Stimulated activated naive CD4-positive, alpha-beta T cell (primary cell): ENCODE measurements at places on chromosomes 6 and 20.

DNA sequence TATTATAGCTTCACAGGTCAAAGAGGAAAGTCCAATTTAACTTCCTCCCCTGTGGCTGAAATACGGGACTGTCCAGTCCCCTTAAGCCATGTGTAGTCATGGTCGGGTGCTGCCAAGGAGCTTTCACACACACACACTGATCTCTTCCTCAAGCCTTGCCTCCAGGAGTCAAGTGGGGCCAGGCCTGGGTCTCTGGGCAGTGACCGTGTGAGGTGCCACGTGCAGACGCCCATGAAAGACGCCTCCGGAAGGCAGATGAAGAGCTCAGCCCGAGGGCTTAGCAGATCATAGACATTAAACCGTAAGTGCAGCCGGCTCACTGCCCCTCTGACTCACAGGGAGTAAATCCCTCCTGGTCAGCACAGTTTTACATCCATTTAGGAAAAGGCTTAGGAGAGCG is 4.2 kb downstream of the GABRR2 start:
- DNase-seq: no peak

DNA sequence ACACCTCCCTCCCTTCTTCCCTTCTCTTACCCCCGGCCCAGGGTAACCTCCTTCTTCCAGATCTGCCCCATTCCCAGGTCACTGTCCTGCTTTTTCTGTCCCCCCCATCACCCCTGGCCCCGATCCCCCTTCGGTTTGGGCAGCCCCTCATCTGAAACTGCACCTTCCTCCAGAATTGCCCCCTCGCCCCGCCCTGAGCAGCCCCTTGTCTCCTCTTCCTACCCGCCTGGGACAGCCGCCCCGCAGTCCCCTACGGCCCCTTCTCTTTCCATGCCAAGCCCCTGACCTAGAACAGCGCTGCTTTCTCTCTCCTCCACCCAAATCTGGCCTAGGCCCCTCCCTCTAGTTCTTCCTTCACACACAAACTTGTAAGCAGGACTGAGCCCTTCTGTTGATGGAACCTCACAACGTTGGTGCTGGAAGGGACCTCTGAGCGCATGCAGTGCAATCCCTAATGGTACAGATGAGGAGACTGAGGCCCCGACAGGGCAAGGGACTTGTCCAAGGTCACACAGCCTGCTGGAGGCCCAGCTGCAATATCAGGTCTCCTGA is 630 bp downstream of the PPP2R5D start:
- DNase-seq: no peak

- DNase-seq: no peak
Measured at GRCh38 chr6:4356899-4357659, 221.7 kb upstream of the ECI2 start.

GRCh38 chr20:44020406-44021148 is 105.9 kb downstream of the TOX2 start:
- no peak for DNase-seq

DNA sequence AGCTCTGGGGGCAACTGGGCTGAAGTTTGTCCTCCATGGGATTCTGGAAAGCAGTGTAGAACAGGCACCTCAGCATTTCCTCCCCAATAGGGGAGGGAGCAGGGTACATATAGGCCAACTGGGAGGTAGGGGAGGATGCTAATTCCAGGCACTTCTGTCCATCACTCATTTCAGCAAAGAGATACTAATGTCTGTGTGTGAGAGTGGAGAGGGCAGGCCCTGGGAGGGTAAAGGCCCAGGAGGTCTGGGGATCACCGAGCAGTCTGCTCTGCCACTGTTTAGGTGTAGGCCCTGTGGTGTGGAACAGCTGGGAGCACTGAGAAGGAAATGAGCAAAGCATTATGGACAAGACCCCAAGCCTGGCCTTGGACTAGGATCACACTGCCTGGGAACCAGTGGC is 158.7 kb downstream of the SLC24A3 start:
- DNase-seq: no peak

DNA sequence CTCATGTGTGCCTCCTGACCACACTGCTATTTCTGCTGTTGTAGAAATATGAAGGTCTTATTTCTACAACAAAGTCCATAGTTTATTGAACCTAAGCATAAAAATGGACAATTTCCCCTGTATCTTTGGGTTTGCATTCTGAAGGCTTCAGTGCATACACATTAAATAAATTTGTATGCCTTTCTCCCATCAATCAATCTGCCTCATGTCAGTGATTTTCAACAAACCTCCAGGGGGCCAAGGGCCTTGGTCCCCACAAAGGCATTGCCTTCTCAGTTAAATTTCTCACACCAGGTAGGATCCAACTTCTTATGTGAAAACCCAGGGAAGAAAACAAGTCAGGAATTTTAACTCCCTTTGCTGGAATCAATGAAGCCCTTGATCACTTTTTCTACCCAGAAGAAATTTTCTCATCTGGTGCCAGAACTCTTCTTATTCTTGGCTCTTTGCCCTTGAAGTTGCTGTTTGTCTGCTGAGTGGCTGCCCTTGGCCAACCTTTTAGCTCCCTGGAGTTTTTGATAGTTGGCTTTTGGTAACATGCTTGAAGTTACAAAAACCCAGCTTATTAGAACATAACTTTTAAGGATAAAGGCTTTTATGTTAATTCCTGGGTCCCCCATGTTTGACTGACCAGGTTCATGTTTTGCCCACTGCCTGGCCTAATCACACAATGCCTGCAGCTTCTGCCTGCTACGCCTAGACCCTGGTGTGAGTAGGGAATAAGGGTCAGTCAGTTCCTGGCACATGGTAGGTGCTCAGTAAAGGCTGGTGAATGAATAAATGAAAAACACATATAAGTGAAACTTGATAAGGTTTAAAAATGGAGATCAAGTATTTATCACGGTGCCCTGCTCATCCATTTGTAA is 37.0 kb downstream of the SHLD1 start:
- DNase-seq: no peak

- DNase-seq: no peak
Measured at GRCh38 chr6:37483252-37483901, 16.3 kb downstream of the CCDC167 start.

DNA sequence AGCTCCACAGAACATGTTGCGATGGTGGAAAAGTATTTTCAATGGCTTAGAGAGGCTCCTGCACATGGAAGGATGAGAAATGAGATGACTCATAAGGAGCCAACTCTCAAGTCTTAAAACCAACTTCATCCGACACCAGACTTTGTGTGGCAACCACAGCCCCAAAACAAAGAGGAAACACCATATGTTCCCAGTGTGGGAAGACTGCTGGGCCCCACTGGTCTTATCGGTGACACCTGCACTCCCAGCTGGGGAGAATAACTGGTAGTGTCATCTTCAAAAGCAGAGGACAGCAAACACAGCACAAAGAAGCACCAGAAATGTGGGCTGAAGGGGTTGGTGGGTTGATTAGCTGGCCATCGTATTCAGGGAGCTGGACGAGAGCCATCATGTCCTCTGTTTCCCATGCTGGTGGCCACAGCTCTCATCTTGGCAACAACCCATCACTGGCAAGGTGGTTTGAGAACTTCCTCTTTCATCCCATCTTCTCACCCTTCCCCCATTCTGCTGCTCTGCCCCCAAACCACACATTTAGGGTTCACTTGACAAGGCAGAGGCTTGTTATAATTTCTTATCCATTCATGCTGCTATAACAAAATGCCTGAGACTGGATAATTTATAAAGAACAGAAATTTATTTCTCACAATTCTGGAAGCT is 46.0 kb upstream of the TASP1 start:
- DNase-seq: no peak

- DNase-seq: no peak
Measured at GRCh38 chr6:54981276-54981609, 134.7 kb downstream of the FAM83B start.

DNA sequence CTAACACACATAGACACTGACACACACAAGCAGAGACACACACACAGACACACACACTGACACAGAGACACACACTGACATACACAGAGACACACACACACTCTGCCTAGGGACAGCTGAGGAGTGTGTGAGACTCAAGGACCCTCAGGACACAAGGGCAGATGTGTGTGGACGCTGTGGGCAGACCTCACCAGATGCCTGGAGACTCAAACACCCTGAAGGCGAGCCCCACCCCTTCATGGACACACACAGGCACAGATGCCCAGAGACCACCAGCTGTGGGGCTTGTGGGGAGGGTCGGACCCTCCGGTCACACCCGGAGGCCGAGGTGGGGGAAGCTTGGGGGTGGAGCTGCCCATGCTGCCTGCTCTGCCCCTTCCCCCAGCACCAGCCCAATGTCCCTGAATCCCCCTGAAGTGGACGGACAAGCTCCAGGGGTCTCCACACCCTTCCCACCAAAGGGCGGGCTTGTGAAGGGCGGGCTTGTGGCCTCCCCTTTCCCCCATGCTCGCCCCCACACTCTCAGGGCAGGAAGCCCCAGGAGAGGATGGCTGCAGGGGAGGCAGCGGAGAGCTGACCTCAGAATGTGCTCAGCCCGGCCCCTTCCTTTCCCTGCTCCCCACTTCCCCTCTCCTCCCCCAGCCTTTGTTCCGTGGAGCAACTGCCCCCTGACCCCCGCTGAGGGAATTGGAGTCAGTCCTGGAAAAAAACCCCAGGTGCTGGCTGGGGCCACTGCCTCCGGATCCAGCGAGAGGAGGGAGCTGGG is 13.9 kb upstream of the ABHD16B start:
- no peak for DNase-seq

GRCh38 chr6:117491916-117492315 is 9.4 kb downstream of the DCBLD1 start:
- DNase-seq: no peak

GRCh38 chr6:137832110-137832509 is 34.9 kb upstream of the TNFAIP3 start:
- no peak for DNase-seq
